Osteoblast (primary cell): ENCODE measurements at places on chromosomes 6 and 20. TPM values are rescaled to one million over a fixed set of nuclear protein-coding genes. Genes with fewer than 3 reads are reported as not detected.

- DNase-seq = peak; percentile 94
Observed at GRCh38 chr20:44651684-44652423, at the start of gene ADA. ADA (minus strand) TSS chr20:44651699; CDS start chr20:44651607, 92 bp downstream.

TSPYL4 gene
- total RNA-seq = 23.9 and 24.6 TPM in 2 replicates

SMLR1 gene
- not detected in 2 replicates for total RNA-seq

MEP1A gene
- total RNA-seq = not detected in 2 replicates

- peak; percentile 21 for DNase-seq
Observed at GRCh38 chr6:1400126-1400850, 10.9 kb downstream of the FOXF2 start.

NRSN2 gene
- 39.5 and 49.6 TPM in 2 replicates for total RNA-seq

- peak; percentile 77 for DNase-seq
Observed at GRCh38 chr6:31402324-31403282, 792 bp upstream of the MICA start.

- no peak for DNase-seq
Observed at GRCh38 chr20:35595456-35595855, 20.2 kb upstream of the SPAG4 start.

DNA sequence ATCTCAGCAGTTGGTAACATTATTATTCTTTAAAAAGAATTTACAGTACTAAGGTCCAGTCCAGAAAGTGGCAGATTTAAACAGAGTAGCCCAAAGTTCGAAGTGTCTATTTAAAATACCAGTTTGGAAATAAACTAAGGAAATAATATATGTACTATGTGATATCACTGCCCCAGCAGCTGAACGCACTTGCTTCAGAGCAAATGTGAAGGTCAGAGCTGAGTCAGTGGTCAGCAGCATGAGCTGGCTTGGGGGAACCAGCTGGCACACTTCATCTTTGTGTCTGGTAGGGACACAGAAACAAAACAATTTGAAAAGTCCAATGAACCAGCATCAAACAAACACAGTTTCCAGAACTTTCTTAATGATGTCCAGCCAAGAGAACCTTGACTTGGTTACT lies 15.4 kb downstream of the TMEM14B start:
- DNase-seq = no peak

DNA sequence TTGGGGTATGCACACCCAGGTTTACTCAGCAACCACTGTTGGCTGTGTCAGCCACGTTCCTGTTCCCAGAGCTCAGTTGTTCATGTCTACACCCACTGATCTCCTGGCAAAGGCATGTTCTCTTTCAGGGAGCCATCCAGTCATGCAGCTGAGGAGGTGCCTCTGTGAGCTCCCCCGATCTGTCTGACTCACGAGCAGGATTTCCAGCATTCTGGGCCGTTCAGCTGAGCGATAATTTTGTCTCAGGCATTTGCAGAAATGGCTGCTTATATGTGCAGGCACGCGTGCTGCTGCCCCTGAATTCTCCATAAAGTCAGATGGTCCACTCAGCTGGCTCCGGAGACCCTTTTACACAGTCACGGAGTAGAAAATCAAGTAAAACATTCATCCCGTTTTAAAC lies 78.4 kb upstream of the IYD start:
- peak; percentile 92 for DNase-seq

SYCP2L gene
- 0.36 TPM in 1 of 2 replicates, not detected in the other for total RNA-seq

ARHGAP40 gene
- total RNA-seq = not detected in 2 replicates

GRCh38 chr6:18203786-18204185 lies 48.6 kb downstream of the KDM1B start:
- no peak for DNase-seq

BCAS4 gene
- total RNA-seq = 2.4 and 2.9 TPM in 2 replicates

DNA sequence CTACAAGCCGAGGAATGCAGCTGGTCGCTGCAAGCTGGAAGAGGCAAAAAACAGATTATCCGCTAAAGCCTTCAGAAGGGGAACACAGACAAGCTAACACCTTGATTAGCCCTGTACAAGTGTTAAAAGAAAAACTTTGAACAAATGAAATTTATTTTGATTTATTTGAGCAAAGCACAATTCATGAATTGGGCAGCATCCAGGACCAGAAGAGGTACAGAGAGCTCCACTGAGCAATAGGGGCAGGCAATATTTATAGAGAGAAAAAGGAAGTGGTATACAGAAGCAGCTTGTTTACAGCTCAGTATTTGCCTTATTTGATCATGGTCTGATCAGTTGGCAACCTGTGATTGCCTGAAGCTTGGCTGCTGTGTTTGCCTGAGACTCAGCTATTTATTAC lies 17.6 kb downstream of the HLA-DOB start:
- peak; percentile 27 for DNase-seq

DNA sequence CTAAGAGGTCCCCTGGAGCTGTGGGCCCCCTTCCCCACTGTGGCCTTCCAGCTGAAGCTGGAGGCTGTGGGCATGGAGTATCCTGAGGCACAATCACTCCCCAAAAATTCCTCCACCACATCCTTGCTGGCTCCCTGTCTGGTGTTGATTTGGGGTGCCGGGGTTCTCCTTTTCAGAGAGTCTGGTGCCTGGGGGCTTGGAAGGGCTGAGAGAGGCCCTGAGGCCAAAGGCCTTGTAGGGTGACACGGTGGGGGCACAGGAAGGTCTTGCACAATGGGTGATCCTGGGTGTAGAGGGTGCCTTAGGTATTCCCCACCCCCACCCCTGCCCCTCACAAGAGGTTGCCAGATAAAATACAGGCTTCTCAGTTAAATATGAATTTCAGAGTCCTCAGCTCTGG lies 33.2 kb upstream of the VEGFA start:
- no peak for DNase-seq

DNA sequence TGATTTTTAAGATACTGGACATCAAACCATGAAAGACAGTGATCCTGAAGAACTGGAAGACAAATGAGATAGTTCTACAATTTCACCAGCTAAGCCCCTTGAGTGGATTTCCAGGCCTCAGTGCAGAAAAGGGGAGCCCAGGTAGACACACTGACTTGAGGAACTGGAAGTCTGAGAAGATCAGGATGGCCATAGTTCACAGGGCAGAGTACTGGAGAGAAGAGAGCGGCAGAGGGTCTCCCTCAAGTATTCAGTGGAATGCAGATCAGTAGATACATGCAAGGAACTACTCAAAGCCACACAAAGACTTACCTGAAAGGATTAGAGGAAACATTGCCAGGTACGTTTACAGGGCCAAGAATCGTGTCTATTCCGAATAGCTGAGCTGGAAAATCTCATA lies 224.3 kb downstream of the LRFN2 start:
- no peak for DNase-seq

- DNase-seq = no peak
Observed at GRCh38 chr6:116159782-116160524, 34.0 kb upstream of the COL10A1 start.

DNA sequence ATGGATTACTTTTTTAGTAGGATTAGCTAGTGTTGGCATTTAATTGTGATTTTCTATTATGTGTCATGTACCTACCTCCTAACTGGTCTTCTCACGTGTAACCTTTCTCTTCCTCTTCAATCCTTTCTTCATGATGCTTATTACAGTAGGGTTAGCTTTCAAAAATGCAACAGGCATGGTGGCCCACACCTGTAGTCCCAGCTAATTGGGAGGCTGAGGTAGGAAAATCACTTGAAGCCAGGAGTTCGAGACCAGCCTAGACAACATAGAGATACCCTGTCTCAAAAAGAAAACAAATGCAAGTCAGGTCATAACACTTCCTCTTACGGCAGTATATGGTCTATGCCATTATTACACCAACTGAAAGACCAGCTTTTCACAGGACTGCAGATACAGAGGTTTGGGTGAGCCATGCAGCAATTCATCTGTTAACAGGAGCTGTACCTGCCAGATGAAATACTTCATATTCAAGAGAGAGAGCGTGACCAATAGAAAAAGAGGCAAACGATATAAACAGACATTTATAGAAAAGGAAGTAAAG lies 195.0 kb downstream of the TMEM242 start:
- no peak for DNase-seq

- DNase-seq = no peak
Observed at GRCh38 chr20:12554426-12554825, 454.3 kb upstream of the SPTLC3 start.

TREM1 gene
- total RNA-seq = 0.72 and 1.8 TPM in 2 replicates

RNF144B gene
- 4.4 and 5.8 TPM in 2 replicates for total RNA-seq

- DNase-seq = no peak
Observed at GRCh38 chr6:144897441-144897921, 612.3 kb downstream of the UTRN start.

GRCh38 chr20:59291740-59292383 lies 8.5 kb upstream of the EDN3 start:
- DNase-seq = no peak

OPN5 gene
- under 0.01 TPM in 1 of 2 replicates, not detected in the other for total RNA-seq

- DNase-seq = peak; percentile 99
Observed at GRCh38 chr20:64058536-64058935, 4.5 kb upstream of the TCEA2 start.

DNA sequence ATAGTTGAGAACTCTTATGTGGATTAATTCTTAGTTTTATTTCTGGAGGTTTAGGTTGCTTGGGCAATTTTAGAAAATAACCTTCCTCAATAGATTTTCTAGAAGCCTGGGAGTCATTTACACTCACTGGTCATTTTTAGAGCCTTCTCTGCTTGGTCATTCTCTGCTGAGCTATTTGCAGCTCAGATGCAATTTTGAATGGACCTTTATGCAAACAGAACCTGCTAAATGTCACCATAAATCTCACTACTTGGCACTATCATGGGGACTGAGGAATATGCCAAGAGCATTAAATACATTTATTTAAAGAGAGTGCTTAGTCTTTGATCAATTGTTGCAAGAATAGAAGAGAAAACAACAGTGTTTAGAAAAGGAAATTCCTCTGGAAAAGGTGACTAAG lies 154.0 kb downstream of the CLVS2 start:
- DNase-seq = no peak

GRCh38 chr6:87654875-87655454 lies 47.1 kb downstream of the AKIRIN2 start:
- DNase-seq = no peak

GRCh38 chr6:126156973-126157372 lies 170.6 kb downstream of the TRMT11 start:
- no peak for DNase-seq

DNA sequence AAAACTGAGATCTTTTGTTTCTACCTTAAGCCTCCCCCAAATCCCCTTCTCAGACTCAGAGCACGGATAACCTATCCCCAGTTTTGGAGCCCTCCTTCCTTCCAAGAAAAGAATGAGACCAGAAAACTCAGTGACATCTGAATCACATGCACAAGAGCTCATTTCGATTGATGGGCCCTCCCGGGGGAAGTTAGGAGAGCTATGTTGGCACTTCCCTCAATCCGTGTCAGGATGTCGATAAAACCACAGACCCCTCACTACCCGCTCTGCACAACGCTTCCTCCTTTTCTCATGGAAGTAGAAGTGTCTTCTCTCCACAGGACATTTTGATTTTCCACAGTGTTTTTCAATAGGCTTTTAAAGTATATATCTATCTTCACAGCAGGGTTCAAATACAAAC lies 332.4 kb downstream of the HACE1 start:
- DNase-seq = no peak

DNA sequence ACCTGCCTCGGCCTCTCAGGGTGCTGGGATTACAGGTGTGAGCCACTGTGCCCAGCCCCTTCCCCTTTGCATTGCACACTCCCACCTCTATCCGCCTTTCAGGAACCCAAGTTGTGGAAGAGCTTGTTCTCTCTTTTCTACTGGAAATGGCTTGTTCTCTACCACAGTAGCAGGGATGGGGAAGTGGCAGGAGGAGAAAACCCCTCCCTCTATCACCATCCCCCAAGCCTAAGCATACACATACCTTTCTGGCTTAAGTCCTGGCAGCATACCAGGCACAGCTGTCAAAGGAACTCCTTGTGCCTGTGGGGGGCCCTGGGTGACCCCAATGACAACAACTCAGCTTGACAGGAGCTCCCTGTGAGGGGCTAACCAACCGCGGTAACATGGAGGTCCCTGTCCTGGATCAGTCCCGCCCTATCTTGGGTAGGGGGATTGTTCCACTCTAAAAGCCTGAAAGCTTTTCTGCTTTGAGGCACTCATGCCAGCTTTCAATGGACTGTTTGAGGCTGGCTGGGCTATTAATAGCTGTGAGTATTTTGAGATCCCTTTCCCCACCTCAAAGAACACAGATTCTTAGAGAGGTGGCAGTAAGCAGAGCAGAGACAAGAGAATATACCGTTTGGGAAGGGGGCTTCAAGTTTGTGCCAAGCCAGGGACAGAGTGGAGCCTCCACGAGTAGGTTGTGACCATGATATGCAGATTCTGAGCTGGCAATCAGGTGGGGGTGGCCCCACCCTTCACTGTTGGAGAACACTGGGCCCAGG lies 2.3 kb downstream of the KLHDC3 start:
- DNase-seq = peak; percentile 86

DNA sequence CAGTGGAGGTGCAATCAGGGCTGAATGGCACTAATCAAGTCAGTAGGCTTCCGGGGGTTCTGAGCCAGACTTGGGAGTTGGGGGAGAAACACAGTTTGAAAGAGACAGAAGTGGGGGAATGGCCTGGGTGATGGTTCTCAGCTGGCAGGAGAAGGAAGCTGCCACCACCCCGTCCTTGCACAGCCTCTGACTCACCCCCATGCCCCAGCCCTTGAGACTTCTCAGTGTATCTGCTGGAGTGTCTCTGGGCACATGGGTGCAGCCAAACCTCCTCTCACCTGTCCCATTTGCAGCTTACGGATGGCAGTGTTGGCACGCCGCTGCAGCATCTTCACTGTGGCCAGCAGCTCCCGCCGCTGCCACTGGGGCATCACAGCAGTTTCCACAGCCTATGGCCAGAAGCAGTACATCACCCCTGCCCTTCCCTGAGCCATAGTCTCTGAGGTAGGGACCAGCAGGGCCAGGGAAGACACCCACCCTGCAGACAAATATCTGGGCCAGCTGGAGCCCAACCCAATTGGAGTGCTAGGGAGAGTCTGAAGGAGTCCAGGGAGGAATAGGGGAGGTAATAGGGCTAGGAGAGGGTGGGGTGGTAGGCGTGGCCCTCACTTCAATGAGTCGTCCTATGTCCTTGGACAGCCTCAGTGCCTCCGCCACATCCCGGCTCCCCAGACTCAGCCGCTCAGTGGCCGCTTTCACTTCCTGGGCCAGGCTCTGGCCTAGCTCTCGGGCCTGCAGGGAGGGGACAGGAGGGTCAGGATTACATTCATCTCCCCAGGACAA lies 11.2 kb downstream of the AARS2 start:
- DNase-seq = no peak

- DNase-seq = no peak
Observed at GRCh38 chr20:59043698-59044097, 1.1 kb upstream of the PRELID3B start.

GRCh38 chr6:7085911-7086310 lies 21.9 kb upstream of the RREB1 start:
- DNase-seq = no peak

FAM209B gene
- total RNA-seq = 0.36 TPM in 1 of 2 replicates, not detected in the other

GRCh38 chr6:136468711-136469110 lies 81.5 kb downstream of the MAP7 start:
- DNase-seq = no peak

ZNF133 gene
- 18.0 and 19.5 TPM in 2 replicates for total RNA-seq

DNA sequence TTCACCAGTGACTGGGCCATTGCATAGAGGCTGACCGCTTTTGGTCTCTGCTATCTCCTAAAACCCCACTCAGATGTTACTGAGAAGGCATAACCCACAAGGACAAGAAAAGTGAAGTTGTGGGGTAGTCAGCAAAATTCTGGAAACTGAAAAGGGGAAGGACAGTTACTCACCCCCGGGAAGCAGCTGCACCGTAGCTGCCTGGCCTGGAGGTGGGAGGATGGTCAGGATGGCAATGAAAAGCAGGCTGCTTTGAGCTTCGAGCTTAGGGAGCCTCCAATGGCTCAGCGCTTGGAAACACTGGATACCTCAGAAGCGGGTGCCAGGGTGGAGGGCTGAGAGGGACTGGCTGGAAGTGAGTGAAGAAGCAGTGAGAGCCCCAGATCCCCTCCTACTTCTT lies 56.0 kb downstream of the KCNK5 start:
- DNase-seq = no peak

HAO1 gene
- total RNA-seq = not detected in 2 replicates

GRCh38 chr6:39867592-39867991 lies 66.7 kb downstream of the MOCS1 start:
- no peak for DNase-seq
